Activated CD8-positive, alpha-beta T cell treated with anti-CD3 and anti-CD28 coated beads for 36 hours (primary cell): ENCODE measurements at places on chromosomes 16 and 17.

- H3K4me3 ChIP-seq, result no peak overlapping the region
- H3K27me3 ChIP-seq, result no peaks in the 10 kb centered on the region
- no peak for DNase-seq
- H3K4me1 ChIP-seq, result peaks cover 3% of the 10 kb centered on the region
These were observed 66.7 kb downstream of the CCDC182 start for GRCh38 chr17:57678393-57678792.

DNA sequence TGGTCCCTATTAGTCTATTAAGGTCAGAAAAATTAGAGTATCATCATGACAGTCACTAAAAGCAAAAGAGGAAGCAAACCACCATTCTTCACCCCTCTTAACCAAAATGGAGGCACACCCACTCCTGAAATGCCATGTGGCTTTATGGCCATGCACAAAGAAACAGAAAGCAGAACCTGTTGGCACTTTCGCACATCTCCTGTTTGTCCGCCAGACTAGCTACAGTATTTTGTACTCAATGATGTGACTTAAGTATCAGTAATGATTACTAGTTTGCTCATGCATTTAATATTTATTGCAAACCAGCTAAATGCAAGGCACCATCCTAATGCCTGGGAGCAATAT is 70.2 kb upstream of the GNAO1 start:
- H3K27me3 ChIP-seq, result peaks cover 20% of the 10 kb centered on the region
- H3K4me3 ChIP-seq, result no peak overlapping the region
- no peak for DNase-seq
- no peaks in the 10 kb centered on the region for H3K36me3 ChIP-seq

DNA sequence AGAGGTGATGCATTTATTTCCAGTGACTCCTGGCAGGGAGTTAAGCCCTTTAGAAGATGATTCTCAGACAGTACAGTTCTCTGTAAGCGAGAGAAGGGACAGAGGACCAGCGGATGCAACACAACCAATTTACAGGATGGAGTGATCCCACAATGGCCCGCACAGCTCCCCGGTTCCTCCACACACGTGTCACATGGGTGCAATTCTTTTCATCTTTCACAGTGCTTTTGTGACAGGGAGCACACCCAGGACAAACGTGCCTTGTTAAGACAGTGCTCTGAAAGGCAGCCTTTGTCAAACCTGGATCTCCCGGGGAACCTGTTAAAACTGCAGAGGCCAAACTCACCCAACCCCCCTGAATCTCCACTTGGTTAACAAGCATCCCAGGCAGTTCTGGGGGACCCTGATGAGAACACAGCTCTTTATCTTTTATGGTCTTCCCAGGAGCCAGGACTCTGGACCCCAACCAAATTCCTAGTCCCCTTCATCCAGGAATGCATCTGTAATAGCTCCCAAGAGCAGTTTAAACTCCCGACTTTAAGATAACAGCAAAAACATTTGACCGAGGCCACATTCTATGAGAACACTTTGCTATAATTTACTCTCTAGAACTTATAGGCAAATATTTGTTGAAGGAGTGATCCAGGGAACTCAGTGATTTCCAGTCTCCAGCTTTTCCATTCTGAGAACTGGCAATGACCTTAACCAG is 134.9 kb upstream of the CDH5 start:
- H3K27me3 ChIP-seq, result peaks cover 6% of the 10 kb centered on the region
- DNase-seq, result no peak
- H3K4me1 ChIP-seq, result peaks cover 3% of the 10 kb centered on the region
- no peak overlapping the region for H3K4me3 ChIP-seq

- H3K4me1 ChIP-seq, result no peaks in the 10 kb centered on the region
- H3K27me3 ChIP-seq, result no peaks in the 10 kb centered on the region
These were observed 352.3 kb upstream of the CDH5 start for GRCh38 chr16:66014221-66014620.

DNA sequence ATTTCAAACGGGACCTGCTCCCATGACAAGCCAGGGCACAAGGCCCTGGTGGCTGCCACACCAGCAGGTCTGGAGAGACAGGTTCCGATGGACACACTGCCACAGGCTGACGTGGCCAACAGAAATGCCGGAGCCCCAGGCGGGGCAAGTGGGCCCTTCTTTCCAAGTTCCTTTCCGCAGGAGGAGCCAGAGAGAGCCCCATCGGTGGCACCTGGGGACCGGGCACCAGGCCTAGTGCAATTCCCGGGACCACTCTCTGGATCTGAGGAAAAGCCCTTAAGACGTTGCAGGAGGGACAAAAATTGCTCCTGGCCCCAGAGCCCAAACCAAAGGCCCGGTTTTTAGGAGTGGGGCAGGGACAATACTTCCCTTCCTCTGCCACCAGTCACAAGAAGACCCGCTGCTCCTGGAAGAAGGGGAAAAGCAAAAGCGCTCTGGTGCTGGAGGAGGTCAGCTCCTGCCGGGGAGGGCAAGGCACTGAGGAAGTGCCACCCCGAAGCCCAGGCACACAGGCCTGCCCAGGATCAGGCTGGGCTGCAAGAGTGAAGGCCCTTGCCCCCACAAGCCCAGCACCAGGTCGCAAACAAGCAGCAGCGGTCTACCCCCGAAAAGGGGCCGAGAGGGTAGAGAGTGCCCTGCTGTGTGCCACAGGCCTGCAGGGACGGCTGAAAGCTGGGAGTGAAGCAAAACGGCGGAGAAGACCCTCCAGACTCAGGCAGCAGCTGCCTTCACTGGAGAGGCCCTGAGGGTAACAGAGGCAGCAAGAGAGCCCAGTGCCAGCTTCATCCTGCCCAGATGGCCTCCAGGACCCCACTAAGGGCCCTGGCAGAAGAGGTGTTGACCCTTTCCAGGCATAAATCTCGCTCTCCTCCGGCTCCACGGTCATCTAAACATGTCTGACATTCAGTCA is 29.1 kb downstream of the MAP1LC3B start:
- DNase-seq, result no peak
- H3K4me3 ChIP-seq, result no peak overlapping the region
- H3K36me3 ChIP-seq, result peaks cover 5% of the 10 kb centered on the region
- no peaks in the 10 kb centered on the region for H3K27me3 ChIP-seq
- no peaks in the 10 kb centered on the region for H3K4me1 ChIP-seq

GRCh38 chr16:11662582-11662981 is 5.7 kb upstream of the SNN start:
- H3K27me3 ChIP-seq, result no peaks in the 10 kb centered on the region
- H3K27ac ChIP-seq, result peak overlapping the region; percentile 10
- no peak for DNase-seq
- peaks cover 34% of the 10 kb centered on the region for H3K4me1 ChIP-seq
- H3K36me3 ChIP-seq, result no peaks in the 10 kb centered on the region
- no peak overlapping the region for H3K4me3 ChIP-seq
